Glutamatergic neuron (in vitro differentiated cells): ENCODE measurements at places on chromosomes 11 and 22.

DNA sequence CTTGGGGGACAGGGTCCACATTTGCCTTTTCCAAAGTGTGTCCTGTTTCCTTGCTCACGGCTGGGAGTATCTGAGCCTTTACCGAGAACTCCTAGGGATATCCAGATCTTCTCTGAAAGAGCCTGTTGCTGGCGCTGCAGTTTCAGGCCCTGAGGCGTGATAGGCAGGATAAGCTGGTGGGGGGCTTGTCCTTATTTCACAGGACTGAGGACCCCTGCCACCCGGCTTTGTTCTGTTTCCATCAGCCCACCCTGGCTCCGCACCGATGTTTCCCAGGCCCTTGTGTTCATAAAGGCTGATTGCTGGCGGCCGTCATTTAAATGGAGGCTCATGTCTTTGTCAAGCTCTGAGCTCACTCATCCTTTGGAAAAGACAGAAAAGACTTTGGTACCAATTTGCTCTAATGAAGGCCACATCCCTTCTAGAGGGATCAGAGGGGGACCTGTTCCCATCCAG lies 9.4 kb upstream of the NPTXR start:
- DNase-seq = peak; percentile 18

DNA sequence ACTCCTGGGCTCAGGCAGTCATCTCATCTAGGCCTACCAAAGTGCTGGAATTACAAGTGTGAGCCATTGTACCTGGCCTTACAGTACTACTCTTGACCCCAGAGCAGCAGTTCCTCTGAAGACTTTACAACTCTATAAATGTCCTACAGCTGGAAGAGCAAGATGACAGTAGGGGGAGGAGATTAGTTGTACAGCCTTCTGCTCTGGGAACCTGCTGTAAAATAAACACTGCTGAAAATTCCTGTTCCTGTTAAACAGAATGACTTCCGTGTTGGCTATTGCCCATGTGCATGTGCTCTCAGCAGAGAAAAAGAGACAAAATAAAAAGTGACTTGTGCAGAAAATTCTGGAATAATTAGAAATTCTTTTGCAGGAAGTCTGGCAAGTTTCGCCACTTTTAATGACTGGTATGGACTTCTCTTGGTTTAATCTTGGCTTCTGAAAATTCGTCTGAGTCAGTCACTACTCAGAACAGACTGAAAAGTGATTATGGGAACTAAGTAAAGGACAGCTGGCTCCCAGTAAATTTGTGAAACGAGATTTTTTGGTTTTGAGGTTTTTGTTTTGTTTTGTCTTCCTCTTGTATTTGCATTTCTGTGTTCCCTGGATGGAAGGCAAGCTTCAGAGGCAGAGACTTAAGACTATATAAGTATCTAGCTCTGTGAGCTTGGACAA lies 955.7 kb downstream of the DLG2 start:
- DNase-seq = no peak

GRCh38 chr11:69479591-69480271 lies 1.7 kb upstream of the LINC01488 start:
- no peak for DNase-seq

GRCh38 chr11:2892967-2893528 lies 7.5 kb upstream of the CDKN1C start:
- peak; percentile 61 for DNase-seq

- DNase-seq = no peak
These were observed 3.5 kb upstream of the TPBGL start for GRCh38 chr11:75237050-75237449.

DNA sequence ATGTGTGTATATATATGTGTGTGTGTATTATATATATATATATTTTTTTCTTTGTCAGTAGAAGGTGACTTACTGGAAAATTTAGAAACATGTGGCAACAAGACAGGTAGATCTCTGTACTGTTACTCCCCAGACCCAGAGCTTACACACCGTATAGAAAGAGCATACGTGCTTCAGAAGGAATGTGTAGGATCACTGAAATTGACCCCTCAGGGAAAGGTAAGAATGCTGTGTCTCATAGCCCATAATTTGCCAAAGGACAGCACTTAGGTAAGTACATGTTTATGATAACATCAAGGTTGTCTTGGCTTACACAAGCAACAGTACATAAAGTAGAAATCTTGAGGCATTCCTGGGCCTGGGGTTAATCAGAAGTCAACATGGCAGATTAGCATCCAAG lies 54.2 kb upstream of the PDE3B start:
- no peak for DNase-seq

GRCh38 chr11:12762696-12763324 lies 88.6 kb downstream of the TEAD1 start:
- DNase-seq = no peak

DNA sequence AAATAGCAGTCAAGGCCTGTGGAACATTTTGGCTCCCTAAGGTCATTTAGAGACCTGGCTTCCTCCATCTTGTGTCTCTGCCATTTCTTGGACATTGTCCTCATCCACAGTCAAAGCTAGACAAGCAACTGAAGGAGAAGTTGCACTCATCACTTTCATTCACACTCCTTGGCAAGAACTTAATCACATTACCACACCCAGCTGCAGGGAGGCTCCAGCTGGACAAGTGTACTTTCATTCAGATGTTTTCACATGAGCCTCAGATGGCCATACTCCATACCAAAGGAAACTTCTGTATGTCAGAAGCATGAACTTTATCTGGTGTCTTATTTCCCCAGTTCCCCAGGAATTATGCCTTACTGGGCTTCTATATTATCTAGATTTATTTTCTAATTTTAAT lies 537.4 kb downstream of the TMEM135 start:
- no peak for DNase-seq

DNA sequence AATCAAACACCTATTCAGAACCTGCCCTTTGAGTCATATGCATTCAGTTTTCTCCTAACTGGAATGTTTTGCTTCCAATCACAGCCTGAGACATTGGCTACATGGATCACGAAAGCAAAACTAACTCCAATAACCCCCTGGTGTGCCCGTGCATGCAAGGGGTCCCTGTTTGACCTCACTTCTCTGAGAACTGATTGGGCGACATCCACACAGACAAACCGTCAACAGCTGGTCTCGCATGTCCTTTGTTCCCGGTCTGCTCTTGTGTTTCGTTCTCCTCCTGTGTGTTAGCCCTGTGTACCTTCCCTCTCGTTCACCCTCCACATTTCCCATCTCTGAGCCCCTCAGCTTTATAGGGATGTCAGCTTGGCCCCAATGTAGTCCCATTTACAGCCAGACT lies 67.2 kb upstream of the TTC12 start:
- no peak for DNase-seq

DNA sequence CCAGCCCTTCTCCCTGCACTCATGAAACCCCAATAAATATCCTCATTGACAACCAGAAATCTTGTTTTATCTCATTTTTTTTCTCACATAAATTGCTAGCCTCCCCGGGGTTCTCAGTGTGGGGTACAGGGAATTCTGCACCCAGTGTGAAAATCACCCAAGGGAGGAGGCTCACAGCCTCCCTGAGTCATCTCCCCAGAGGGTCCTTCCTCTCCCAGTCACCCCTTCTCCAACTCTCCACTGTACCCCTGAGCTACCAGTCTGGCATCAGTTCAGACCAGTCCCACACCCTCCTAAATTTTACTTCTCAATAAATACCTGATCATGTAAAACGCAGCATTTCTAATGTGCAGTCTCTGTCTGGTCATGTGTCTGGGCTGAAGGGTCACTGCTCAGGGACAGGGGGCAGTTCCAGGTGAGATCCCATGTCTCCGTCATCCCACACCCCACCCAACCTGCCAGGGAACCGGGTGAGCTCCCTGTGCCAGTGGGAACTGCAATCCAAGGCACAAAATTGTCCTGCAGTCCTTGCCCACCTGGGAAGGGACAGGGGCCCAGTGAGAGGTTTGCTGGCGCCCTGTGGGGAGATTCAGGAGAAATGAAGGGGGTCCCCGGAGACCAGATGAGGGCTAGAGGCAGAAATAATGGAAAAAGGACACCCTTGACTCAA lies 8.3 kb downstream of the IGLL5 start:
- DNase-seq = no peak

DNA sequence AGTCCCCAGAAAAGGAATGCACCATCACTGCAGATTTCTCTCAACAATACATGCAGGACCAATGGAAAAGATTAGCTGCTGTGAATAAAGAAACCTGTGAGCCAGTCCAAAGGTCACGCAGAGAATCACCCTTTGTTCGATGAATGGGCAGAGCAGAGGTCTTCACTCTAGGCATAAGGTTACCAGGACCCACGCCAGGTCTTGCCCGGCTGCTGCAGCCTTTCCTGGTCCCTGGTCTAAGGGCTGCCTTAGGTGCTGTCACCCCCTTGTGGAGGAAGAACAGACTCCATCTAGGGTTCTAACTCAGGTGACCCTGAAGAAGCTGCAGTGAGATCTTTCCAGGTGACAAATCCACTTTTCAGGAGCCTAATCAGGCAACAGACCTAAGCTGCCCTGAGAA lies 29.0 kb upstream of the NAP1L4 start:
- peak; percentile 52 for DNase-seq

GRCh38 chr11:34145073-34145472 lies 39.6 kb downstream of the NAT10 start:
- no peak for DNase-seq

DNA sequence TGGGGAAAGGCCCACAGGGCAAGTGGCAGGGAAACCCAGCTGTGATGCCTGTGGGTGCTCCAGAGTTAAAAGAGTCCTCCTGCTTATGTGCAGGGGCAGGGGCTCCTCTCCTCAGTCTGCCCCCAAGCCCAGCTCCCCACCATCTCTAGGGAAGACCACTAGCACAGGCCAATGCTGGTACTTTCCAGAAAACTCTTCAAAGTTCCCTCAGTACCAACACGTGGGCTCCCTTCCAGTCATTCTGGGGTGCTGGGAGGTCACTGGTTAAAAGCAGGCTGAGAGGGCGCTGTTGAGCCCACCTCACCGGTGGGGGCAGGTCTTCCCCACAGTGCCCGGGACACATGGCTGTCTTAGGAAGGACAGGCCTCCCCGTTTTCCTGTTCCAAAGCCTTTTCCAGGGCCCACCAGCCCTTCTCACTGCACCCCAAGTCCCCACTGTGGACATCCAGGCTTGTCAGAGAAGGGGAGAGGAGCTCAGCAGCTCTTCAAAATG lies 154.6 kb downstream of the TRIM29 start:
- DNase-seq = no peak

DNA sequence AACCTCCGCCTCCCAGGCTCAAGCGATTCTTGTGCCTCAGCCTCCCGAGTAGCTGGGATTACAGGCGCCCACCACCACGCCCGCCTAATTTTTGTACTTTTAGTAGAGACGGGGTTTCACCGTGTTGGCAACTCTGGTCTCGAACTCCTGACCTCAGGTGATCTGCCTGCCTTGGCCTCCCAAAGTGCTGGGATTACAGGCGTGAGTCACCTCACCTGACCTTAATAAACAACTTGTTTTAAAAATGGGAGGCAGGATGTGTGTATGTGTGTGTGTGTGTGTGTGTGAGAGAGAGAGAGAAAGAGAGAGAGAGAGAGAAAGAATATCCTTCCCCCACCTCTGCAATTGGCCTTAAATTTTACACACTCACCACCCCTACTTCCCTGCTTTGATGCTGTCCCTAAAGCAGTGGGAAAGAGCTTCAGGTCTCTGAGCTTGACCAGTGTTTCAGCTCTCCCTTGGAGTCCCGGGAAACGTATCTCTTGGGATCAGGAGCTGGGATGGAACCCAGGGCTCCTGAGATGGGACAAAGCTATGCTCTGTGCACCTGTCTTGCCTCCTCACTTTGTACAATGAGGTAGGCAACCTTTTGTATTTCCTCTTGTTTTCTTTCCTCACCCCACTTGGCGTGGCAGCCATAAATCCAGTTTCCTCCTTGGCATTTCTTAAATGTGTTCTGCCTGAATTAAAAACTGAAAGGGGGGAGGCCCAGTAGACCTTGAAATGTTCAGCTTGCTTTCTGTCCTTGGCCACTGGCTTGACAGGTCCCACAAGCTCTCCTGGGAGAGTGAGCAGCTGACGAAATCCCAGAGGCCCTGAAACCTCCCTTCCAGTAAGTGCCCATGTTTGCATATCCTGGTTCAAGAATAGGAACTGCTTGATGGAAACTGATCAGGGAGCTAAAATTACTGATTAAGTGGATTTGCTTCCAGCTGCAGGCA lies 17.8 kb upstream of the XBP1 start:
- DNase-seq = no peak

DNA sequence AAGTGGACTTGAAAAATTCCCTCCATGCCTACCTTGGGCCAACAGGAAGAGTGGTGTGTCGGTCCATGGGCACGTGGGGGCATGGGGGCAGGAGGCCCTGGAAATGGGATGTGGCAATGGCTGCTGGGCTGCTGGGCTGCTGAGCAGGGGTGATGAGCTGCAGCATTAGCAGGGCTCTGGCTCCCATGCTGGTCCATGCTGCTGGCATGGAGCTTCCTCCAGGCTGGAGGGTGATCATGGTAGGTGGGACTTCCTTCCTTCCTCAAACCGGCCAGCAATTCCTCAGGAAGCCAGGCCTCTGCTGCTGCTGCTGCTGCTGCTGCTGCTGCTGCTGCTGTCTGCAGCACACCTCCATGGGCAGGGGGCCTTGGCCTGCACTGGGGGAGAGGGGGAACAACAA lies 4.3 kb downstream of the RGL4 start:
- no peak for DNase-seq

DNA sequence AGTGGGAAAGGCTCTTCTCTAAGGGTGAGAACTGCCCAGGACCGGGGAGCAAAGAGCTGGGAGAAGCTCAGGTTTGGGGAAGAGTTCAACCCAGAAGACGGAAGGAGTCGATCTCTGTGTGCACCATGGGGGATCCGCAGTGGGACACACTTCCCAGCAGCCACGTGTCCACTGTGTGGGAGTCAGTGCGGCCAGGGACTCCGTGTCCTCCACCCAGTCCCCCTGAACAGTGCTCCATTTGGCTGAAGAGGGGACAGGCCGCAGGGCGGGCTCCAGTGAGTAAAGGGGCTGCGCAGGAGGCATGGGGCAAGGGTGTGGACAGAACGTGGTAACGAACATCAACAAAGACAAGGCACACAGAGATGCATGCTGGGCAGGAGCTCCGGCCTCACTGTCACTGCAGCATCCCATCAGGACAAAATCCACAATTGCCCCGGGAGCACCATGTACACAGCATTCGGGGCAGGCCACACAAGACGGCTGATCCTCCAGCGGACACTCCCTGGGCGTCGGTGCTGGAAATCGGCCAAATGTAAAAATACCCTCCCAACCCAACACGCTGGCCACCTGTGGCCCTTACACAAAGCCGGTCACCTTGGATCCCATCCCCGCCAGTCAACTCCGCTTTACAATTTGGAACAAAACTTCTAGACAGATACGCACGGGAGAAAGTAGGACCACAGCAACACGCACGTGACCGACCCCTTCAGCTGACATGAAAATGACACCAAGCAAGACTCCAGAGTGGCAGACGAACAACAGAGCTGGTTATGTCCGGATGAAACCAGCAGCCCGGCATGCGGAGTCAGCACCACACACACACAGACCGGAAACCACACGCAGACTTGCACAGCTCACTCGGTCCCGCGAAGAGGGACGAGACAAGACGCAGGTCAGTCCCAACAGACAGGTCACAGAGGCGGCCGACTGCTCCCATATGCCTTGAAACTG lies 366.8 kb downstream of the SHANK2 start:
- peak; percentile 34 for DNase-seq

DNA sequence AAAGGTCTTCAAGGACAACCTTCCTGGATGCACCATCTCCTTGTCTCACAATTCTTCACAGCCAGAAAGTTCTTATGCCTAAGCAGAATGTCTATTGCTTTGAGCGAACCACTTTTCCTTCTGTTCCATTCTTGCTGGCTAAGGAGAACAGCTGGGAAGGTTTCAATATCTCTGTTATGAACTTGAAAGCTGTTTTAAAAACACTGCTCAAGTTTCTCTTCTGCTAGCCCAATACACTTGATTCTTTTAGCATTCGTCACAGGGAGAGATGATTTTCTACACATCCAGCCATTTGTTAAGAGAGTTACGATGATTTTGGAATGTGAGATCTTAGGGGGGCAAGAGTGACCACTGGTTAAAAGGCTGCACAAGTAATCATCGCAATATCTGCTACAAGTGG lies 249.3 kb downstream of the KIRREL3 start:
- DNase-seq = no peak
